ENCODE measurements at places on chromosomes 12 and 14.

GRCh38 chr14:50371546-50371945, 25.1 kb downstream of the CDKL1 start:
- H3K4me3 ChIP-seq: no peak overlapping the region
- no peak for DNase-seq
- no peaks in the 10 kb centered on the region for H3K36me3 ChIP-seq
- H3K4me1 ChIP-seq: no peaks in the 10 kb centered on the region
- no peak overlapping the region for H3K27ac ChIP-seq

GRCh38 chr12:6426882-6427671, 17.7 kb upstream of the CD27 start:
- no peaks in the 10 kb centered on the region for H3K27me3 ChIP-seq
- no peak overlapping the region for H3K27ac ChIP-seq
- H3K4me3 ChIP-seq: no peak overlapping the region
- no peak for DNase-seq

DNA sequence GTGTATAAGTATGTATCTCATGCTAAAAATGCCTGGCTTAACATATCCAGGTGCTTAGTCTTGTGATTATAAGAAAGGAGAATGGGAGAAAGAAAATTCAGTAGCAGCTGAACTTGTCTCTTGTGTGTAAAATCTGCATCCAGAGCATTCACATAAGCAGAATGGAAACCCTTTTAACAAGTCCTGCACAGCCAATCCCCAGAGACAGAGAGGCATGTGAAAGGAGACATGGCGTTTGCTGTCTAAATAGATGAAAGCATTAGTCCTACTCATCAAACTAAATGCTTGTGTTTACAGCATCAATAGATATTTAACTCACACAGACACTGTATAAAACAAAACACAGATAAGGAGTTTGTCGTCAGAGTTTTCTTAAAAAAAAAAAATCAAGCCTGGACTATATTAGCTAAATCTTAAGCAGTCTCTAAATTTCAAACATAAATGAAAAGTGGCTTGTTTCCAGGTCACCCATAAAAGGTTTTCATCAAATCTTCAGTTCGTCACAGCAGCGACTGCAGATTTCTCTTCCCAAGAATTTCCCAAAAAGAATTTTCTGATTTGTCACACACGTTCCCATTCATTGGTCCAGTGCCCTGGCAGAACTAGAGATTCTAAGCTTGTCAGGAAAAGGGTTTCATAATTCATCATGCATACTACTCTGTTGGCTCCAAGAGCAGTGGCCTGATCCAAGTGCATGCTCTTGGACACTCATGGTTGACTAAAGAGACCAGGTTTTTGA, 249.2 kb downstream of the BTG1 start:
- no peaks in the 10 kb centered on the region for H3K27me3 ChIP-seq
- no peak overlapping the region for H3K27ac ChIP-seq
- peak; percentile 49 for DNase-seq
- H3K4me3 ChIP-seq: no peak overlapping the region
- no peaks in the 10 kb centered on the region for H3K36me3 ChIP-seq

DNA sequence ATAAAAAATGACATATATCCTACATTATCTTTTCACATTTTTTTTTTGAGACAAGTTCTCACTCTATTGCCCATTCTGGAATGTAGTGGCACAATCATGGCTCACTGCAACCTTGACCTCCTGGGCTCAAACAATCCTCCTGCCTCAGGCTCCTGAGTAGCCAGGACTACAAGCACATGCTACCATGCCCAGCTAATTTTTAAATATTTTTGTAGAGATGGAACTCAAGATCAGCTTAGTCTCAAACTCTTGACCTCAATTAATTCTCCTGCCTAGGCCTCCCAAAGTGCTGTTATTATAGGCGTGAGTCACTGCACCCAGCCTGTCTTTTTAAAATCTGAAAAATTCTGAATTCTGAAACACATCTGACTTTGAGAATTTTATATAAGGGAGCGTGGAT, 241.9 kb upstream of the DCN start:
- no peak for DNase-seq
- no peak overlapping the region for H3K27ac ChIP-seq
- no peaks in the 10 kb centered on the region for H3K27me3 ChIP-seq
- H3K36me3 ChIP-seq: no peaks in the 10 kb centered on the region
- H3K4me1 ChIP-seq: no peaks in the 10 kb centered on the region
- H3K4me3 ChIP-seq: no peak overlapping the region

- H3K27me3 ChIP-seq: no peaks in the 10 kb centered on the region
- H3K4me3 ChIP-seq: peak overlapping the region; percentile 58
- H3K4me1 ChIP-seq: no peaks in the 10 kb centered on the region
- DNase-seq: peak; percentile 66
Observed at GRCh38 chr14:104865631-104866441, 768 bp downstream of the CEP170B start.

- H3K27me3 ChIP-seq: peaks cover 17% of the 10 kb centered on the region
- H3K36me3 ChIP-seq: no peaks in the 10 kb centered on the region
Observed at GRCh38 chr14:103105580-103106150, 11.1 kb downstream of the EXOC3L4 start.

- no peaks in the 10 kb centered on the region for H3K36me3 ChIP-seq
- no peak overlapping the region for H3K27ac ChIP-seq
- DNase-seq: no peak
- H3K27me3 ChIP-seq: no peaks in the 10 kb centered on the region
- no peak overlapping the region for H3K4me3 ChIP-seq
Observed at GRCh38 chr14:71497645-71498086, 434.6 kb upstream of the RGS6 start.
